ENCODE measurements at places on chromosomes 12 and 14.

- DNase-seq, result no peak
Observed at GRCh38 chr12:6204533-6205143, 4.4 kb downstream of the CD9 start.

DNA sequence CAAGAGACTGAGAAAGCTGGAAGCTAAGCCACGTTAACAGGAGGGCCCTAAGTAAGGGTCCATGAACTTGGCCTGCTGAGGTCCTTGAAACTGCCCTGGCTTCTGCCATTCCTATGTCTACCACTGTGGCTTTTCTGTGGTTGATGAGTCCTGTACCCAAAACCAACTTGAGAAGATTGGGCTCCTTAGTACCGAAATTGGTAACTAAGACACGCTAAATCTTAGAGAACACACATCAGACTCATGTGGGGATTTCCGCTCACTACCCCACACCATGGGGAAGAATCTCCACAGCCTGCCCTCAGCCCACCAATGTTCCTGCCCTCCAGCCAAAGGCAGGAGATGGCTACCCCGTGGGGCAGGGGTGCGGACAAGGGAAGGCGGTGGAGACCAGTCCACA lies 232.9 kb downstream of the SPTSSA start:
- no peak for DNase-seq

DNA sequence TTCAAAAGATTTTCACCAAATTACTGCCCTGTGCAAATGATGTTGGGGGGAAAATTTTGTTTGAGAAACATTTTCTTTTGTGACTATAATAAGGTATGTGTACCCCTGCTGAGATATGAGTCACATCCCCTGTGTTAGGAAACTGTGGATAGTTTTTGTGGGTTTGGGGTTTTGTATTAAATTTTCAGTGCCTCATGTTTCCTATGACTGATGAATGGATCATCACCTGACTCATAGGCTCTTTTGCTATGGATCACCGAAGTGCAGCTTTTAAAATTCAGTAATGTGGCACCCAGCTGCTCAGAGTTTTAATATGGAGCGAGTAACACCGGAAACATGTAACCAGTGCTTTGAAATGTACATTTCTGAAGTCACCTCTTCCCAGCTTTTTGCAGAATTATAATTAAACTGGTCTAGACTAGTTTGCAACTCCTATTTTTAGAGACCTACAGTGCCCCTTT lies 167.4 kb upstream of the HMGA2 start:
- no peak for DNase-seq

- DNase-seq, result no peak
Observed at GRCh38 chr12:23756416-23756815, 193.1 kb downstream of the SOX5 start.

GRCh38 chr12:51891843-51892242 lies 3.9 kb downstream of the ANKRD33 start:
- no peak for DNase-seq

DNA sequence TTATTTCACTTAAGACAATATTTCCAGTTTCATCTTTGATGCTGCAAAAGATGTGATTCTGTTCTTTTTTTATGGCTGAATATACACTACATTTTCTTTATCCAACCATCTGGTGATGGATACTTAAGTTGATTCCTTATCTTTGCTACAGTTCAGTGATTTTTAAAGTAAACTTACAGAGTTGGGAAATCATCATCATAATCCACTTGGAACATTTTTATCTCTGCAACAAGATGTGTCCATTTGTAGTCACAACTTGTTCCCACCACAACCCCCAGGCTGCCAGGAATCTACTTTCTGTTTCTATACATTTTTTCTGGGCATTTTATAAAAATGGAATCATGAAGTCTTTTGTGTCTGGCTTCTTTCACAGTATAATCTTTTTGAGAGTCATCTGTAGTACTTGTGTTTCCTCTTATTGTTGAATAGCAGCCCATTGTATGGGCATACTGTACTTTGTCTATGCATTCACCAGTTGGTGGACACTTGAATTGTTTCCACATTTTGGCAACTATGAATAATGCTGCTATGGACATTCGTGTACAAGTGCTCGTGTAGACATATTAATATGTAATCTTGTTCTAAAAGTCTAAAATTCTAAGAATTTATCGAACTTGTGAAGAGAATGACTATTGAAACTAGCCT lies 212.5 kb upstream of the DDHD1 start:
- no peak for DNase-seq

GRCh38 chr14:39446131-39446744 lies 14.0 kb upstream of the FBXO33 start:
- DNase-seq, result no peak

DNA sequence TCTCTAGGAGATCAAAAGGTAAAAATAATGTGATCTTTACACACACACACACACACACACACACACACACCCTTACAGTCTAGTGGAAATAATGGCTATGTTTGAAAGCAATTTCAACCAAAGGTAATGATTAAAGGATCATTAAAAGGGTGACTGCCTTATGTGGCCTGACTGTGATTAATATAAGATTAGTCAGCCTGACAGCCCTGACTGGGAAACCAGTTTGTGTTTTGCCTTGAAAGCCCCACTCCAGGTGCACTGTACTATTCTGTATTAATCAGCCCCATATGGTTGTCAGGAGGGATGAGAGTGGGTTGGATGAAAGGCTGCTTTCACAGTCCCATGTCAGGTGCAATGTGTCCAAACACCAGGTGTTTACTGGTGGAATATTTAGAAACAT lies 10.5 kb downstream of the RASSF9 start:
- DNase-seq, result no peak

- no peak for DNase-seq
Observed at GRCh38 chr12:58513852-58514251, 406.5 kb downstream of the LRIG3 start.

DNA sequence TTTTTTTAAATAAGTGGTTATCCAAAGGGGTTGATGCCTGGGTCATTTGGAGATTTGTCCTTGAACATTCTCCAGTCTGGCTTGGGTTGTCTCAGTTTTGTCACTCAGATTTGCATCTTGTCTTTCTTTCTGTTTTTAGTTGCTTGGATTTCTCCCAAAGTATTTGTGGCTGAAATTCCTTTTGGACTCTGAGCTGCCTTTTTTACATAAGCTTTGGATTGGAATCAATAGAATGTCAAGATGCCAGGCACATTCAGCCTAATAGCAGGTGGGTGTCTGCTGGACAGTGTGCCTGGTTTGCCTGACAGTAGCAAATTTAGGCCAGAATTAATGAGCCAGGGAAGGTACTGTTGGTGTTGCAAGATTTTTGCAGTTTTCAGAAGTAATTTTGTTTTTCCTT lies 50.0 kb downstream of the FLRT2 start:
- DNase-seq, result no peak

GRCh38 chr12:66025477-66025876 lies 105.1 kb downstream of the LLPH start:
- no peak for DNase-seq

GRCh38 chr12:57590864-57591781 lies at the start of gene PIP4K2C:
Gene PIP4K2C, plus strand, starts transcription at chr12:57591192. Its CDS starts 98 bp downstream, at chr12:57591290.
- peak; percentile 66 for DNase-seq

GRCh38 chr12:11877102-11877826 lies 193.5 kb upstream of the BCL2L14 start:
- DNase-seq, result no peak

- DNase-seq, result no peak
Observed at GRCh38 chr12:2177003-2177402, 124.2 kb downstream of the CACNA1C start.

GRCh38 chr14:56738020-56738419 lies 72.3 kb downstream of the OTX2 start:
- no peak for DNase-seq

DNA sequence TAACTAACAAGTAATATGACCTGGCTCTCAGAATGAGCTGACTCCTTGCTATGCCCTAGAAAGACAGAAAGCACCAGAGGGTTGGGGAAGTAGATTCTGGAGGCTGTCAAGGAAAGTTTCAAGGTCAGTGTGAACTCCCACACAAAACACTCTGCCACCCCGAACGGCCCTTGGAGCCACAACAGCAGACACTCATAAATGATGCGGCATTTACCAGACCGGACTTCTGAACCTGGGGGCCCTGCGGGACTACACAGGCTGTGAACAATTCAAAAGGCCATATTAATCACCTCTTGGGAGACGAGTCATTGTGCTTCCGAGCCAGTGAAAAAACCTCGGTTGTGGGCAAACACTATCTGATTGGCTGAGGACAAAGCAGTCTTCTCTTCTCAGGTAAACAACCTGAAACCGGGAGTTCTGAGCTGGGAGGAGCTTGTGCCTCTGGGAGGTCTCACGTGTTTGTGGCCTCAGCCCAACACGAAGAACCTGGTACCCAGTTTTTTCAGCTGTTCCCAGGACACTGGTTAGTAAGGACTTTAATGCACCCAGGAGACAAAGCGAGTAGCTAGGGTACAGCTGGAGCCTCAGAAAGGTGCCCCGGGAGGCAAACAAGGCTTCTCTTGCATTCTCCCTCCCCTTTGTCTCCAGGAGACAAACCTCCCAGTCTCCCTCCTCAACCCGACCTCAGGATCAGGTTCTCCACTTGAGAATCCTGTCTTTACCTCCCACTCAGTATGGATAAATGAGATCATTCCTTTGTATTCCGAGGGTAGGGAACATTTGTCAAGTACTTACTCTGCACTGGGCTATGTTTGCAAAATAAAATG lies 35.3 kb downstream of the VWF start:
- no peak for DNase-seq

DNA sequence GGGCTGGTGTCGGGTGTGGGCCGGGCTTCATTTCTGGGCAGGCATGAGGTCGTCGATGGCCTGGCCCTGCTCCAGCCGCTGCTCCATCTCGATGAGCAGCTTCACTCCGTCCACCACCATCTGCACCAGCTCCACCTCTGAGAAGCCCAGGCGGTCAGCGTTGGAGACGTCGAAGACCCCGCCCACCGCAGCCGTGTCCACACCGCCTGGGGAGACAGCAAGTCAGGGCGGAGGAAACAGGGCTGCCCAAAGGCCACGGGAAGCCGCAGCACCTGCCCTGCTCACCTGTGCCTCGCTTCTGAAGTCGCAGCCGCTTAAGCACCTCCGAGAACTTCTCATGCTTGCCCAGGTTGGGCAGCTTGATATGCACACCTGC lies 2.8 kb downstream of the CKB start:
- no peak for DNase-seq

- DNase-seq, result no peak
Observed at GRCh38 chr14:54221432-54221803, 175.4 kb upstream of the CDKN3 start.

- no peak for DNase-seq
Observed at GRCh38 chr14:103688906-103689902, 26.0 kb downstream of the XRCC3 start.

DNA sequence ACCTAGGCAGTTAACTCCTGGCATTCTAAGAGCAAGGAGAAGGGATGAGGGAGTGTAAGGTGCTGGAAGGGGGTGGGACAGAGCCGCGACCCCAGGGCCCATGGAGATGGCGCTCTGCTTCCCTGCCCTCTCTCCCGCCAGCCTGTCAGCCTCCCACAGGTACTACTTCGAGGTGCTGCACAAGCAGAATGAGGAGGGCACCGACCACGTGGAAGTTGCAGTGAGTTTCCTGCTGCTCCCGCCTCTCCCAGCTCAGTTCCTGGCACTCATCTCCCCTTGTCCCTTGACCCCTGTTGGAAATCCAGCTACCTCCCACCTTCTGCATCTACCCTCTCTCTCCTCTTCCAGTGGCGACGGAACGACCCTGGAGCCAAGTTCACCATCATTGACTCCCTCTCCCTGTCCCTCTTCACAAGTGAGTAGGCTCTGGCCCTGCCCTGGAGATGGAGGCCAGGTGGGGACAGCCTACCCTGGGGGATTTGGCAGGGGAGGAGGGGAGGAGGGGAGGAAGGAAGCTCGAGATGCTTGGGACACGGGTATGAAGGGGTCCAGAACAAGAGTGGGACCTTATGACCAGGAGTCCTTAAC lies 88.2 kb downstream of the B4GALNT3 start:
- DNase-seq, result no peak

DNA sequence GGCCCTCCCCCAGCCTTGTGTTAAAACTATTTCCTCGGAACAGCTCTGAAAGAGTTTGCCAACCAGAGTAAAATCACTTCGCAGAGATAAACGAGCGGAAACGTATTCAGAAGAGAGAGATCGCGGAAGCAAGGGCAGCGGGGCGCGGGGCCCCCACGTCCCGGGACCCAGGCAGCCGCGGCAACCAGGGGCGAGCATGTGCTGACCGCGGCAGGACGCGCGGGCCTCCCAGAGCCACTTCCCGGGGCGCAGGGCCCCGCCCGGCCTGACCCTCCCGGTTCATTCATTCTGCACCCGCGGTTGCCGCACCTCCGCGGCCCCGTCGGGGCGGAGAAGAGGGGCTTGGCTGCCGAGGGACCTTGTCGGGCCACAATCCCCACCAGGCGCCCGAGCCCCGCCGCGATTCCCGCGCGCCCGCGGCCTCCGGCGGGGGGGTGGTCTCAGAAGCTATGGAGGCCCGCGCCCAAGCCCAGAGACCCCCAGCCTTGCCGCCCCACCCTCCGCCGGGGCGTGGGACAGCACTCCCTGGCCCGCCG lies 598 bp downstream of the UBE2N start:
- DNase-seq, result peak; percentile 11

DNA sequence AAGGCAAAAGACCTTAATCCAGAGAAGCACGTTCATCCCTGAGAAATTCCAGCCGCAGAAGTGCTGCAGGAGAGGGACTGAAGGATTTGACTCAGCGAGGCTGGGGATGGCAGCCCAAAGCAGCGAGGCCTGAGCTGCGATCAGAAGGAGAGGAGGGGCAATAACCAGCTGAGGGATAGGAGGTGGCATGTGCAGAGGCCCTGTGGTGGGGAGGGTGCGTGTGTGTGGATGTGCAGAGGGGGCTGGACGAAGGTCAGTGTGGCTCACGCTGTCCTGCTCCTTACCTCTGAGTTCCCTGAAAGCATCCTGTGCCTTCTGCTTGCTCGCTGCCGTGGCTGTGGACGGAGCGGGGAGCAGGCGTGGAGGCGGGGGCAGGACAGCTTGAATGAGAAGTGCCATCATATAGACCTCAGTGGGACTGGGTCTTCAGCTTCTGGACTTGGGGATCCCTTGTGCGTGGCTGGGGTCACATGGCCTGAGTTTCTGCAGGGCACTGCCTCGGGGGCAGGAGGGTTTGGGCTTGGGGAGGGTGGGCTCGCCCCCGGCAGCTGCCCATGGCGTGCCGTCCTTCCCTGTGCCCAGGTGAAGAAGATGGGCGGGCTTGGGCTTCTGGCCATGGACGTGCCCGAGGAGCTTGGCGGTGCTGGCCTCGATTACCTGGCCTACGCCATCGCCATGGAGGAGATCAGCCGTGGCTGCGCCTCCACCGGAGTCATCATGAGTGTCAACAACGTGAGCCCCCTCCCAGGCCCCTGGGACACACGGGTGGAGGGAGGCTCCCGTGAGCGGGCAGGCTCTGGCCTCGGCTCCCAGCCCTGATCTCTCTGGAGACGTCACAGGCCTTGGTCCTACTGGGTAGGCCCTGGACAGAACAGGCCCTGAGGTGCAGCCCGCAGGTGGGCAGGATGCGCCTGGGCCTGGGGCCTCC lies 11.0 kb downstream of the ACADS start:
- DNase-seq, result no peak

All from activated CD8-positive, alpha-beta memory T cell treated with anti-CD3 and anti-CD28 coated beads for 1 hour (primary cell).